ENCODE measurements at places on chromosomes 3 and 15. TPM values are rescaled to one million over a fixed set of nuclear protein-coding genes. Genes with fewer than 3 reads are reported as not detected.

LRRC49 gene
- not detected for total RNA-seq

COL8A1 gene
- total RNA-seq, result not detected

CCR8 gene
- total RNA-seq, result 1.1 TPM

CCR4 gene
- total RNA-seq, result 17.5 TPM

MINAR1 gene
- 0.44 TPM for total RNA-seq

DNA sequence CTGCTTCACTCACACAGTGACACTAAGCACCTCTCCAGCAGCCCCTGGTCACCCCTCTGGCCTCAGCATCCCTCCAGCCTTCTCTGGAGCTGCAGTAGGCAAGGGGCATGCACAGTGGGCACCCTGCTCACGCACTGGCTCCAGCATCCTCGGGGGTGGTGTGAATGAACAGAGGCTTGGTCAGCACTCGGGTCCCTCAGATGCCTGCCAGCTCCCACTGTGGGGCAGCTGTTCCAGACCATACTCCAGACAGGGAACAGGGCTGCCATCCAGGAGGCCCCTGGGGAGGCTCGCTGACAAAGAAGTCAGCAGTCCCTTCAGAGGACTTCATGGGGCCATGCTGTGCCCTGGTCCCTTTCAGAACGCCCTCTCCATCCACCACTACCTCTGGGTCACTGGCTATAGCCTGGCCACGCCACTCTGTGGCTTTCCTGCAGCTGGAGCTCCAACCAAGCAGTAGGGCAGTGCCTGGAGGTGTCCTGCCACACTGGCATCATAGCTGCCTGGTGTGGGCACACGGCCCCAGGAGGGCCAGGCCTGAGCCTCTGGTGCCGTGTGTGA, 26.3 kb downstream of the ALS2CL start:
- H3K27me3 ChIP-seq, result peaks cover 3% of the 10 kb centered on the region
- no peaks in the 10 kb centered on the region for H3K4me1 ChIP-seq
- no peaks in the 10 kb centered on the region for H3K36me3 ChIP-seq

DNA sequence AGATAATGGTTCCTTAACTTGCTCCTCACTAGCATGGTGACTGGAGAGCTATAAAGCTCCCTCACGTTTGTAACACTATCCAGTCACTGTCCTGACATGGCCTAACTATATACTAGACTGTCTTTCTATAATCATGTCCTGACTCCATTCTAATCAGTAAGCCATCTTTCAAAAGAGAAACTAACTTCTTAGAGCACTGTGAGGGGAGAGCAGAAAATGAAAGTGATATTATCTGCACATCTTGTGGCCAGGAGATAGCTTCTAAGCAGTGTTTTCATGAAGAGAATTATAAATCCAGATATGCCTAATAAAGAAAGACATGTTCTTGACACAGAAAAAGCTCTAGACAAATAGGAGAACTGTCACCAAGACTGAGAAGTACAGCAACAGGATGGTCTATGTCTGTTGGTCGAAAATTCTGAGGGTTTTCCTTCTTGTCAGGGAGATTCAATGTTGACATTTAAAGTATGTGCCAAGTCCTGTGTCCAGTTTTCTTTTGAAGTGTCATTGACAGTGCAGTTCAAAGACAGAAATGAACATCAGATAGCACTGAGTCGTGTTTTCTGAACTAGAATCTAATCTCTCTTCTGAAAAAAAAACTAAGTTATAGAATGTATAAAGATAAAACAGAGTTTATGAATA, 230.6 kb upstream of the PEX5L start:
- peaks cover 8% of the 10 kb centered on the region for H3K4me1 ChIP-seq
- peak overlapping the region; percentile 88 for H3K27ac ChIP-seq
- no peaks in the 10 kb centered on the region for H3K36me3 ChIP-seq

DNA sequence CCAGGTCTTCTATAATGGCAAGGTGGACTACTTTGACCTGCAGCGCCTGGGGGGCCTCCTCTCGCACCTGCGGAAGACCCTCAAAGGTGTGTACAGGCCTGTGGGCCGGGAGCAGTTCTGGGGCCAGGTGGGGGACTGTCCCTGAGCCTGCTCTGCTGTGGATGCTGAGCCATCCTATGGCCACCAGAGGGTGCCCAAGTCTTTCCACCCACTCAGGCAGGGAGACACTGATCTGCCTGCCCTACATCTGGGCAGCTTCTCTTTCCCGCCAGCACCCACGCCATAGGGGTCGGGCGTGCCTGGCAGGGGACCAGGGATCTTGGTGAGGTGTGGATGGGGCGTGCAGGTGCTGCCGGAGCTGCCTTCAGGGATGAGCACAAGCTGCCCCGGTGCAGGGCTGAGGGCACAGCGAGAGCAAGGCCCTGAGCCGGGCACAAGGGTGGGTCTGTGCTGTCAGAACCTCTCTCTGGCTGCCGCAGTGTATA, 14.1 kb downstream of the RNF123 start:
- H3K27me3 ChIP-seq, result no peaks in the 10 kb centered on the region
- DNase-seq, result peak; percentile 70
- no peak overlapping the region for H3K4me3 ChIP-seq
- H3K36me3 ChIP-seq, result no peaks in the 10 kb centered on the region
- peak overlapping the region; percentile 61 for H3K27ac ChIP-seq

GRCh38 chr3:188169830-188170455, 16.0 kb downstream of the LPP start:
- H3K27ac ChIP-seq, result peak overlapping the region; percentile 87
- no peaks in the 10 kb centered on the region for H3K27me3 ChIP-seq
- H3K4me1 ChIP-seq, result peaks cover 41% of the 10 kb centered on the region
- peaks cover 21% of the 10 kb centered on the region for H3K36me3 ChIP-seq
- DNase-seq, result no peak
- H3K4me3 ChIP-seq, result peak overlapping the region; percentile 70

DNA sequence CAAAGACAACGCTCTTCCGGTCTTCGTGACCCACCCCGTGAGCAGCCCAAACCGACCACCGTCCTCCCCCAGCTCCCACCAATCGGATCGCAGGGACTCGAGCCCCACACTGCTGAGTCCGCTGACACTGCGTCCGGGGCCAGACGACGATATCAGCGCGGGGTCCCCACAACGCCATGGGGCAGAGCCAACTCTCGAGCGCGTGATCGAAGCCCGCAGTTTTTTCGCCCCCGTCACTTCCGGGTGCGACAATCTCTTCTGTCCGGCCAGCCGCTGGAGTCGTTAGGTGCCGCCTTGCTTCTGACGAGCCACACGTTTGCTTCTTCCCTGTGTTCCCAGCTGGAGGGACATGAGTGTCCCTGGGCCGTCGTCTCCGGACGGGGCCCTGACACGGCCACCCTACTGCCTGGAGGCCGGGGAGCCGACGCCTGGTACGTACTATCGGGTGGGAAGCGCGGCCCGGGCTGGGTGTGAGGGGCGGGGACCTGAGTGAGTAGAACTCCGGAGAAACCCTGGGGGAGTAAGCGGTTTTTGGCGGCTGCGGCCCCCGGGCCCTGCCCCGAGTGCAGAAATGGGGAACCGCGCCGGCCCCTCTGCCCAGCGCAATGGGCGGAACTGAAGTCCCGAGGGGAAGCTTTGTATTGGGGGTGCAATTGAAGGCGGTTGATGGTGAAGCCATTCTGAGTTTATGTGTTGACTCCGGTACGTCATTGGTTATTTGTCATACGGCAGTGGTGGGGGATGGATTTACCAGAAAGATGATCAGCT, at the start of gene BLOC1S6:
BLOC1S6 (plus strand) TSS at position 285 of the 768 bp plus-strand sequence; CDS start at position 350, 65 bp downstream.
- H3K27ac ChIP-seq, result peak within 1 kb of the TSS; percentile 100
- no peaks in the 10 kb centered on the region for H3K27me3 ChIP-seq
- H3K4me3 ChIP-seq, result peak within 1 kb of the TSS; percentile 97
- peaks cover 34% of the 10 kb centered on the region for H3K4me1 ChIP-seq

DNA sequence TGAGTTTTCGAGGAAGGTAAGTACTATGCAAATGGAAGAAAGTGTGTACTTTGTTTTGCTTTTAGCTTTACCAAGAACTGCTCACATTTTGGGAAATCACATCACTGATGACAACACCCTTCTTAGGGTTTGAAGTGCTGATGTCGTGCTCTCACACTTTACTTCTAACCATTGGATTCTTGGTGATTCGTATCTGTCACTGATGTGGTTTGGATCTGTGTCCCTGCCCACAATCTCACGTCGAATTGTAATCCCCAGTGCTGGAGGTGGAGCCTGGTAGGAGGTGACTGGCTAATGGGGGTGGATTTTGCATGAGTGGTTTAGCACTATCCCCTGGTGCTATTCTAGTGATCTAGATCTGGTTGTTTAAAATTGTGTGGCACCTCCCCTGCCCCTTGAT, 75.4 kb upstream of the RGMA start:
- H3K4me1 ChIP-seq, result peaks cover 12% of the 10 kb centered on the region
- no peaks in the 10 kb centered on the region for H3K36me3 ChIP-seq
- DNase-seq, result no peak
- no peak overlapping the region for H3K27ac ChIP-seq
- H3K27me3 ChIP-seq, result peaks cover 36% of the 10 kb centered on the region
- no peak overlapping the region for H3K4me3 ChIP-seq

DNA sequence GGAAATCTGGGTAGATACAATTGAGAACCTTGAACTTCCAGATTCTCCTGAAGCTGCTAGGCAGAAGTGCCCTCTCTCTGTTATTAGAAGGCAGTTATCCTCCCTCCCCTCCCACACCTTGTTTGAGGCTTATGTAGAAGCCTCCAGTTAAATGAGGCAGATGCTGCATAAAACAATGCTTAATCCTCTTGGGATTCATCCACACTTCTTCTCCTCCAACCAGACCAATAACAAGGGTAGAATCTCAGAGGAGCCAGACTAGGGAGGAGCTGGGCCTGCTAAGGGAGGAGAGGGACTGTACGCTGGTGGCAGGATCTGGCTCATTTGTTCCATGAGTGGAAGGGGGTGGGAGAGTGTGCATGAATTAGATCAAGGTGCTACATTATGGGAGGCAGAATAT, 88.3 kb upstream of the PRR23C start:
- no peak for DNase-seq
- H3K27me3 ChIP-seq, result peaks cover 5% of the 10 kb centered on the region
- H3K27ac ChIP-seq, result no peak overlapping the region
- no peaks in the 10 kb centered on the region for H3K4me1 ChIP-seq

DNA sequence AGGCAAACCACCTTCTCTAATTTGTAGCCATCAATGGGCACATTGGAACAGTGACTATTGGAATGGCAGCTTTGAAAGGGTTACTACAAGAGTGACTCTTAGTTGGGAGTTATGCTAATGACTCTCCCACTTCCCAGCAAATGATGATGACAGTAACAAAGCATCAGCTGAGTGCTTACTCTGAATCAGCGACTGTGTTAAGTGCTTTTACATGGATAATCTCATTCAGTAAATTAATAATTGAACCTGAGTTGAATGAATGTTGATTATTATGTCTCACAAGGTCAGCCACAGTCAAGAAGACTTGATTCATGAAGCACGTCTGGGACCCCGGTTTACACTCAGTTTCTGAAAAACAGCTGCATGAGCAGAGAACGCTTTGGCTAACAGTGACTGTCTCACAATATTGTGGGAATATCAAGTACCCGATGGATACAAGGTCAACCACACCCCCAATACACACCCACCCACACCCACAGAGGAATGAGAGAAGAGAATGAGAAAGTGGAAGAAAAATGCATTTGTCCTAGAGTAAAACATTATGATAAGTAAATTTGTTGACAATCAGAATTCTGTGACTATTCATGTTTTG, 242.0 kb upstream of the FEZF2 start:
- H3K27me3 ChIP-seq, result peaks cover 10% of the 10 kb centered on the region
- no peaks in the 10 kb centered on the region for H3K4me1 ChIP-seq
- no peak overlapping the region for H3K4me3 ChIP-seq
- no peaks in the 10 kb centered on the region for H3K36me3 ChIP-seq
- no peak overlapping the region for H3K27ac ChIP-seq

DNA sequence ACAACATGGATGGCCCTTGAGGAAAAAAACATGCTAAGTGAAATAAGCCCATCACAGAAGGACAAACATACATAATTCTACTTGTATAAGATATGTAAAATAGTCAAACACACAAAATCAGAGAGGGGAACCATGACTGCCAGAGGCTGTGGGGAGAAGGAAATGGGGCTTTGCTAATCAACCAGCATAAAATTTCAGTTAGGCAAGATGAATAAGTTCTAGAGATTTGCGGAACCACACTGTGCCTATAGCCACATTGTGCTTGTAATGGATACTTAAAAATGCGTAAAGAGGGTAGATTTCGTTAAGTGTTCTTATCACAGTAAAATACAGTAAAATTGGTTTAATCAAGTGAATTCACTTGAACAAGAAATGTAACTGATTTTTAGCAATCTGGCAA, 33.7 kb upstream of the SPTBN5 start:
- no peaks in the 10 kb centered on the region for H3K27me3 ChIP-seq
- H3K4me1 ChIP-seq, result peaks cover 22% of the 10 kb centered on the region
- no peak for DNase-seq
- no peak overlapping the region for H3K4me3 ChIP-seq

DNA sequence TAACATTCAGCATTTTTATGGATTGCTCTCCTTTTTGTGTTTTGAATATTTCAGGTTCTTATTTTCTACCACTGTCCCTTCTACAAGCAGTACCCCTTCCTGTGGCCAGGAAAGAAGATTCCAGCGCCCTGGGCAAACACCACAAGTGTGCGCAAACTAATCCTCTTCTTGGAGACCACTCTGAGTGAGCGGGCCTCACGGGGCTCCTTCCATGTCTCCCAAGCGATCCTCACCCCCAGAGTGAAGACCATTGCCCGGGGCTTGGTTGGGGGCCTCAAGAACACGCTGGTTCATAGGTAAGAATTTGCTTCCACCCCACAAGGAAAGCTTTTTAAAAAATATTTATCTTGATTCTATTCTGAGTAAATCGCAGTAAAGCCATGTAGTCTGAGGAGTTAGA, 118.7 kb upstream of the ZBED2 start:
- H3K4me1 ChIP-seq, result peaks cover 11% of the 10 kb centered on the region
- DNase-seq, result no peak

DNA sequence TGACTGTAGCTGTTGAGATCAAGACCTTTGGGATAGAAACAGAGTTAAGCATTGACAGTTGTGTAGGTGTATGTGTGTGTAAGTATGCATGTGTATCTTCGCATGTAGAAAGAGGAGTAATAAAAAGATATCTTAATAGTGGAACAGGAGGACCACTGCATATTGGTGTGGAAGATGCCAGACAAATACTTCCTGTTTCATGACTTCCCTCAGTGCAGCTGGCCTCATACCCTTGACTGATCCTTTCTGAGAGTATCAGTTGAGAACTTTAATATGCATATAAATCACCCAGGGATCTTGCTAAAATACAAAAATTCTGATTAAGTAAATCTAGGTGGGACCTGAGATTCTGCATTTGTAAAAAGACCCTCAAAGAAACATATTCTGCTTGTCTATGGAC, 8.5 kb upstream of the ZBED2 start:
- no peaks in the 10 kb centered on the region for H3K27me3 ChIP-seq
- peak overlapping the region; percentile 59 for H3K4me3 ChIP-seq
- peaks cover 76% of the 10 kb centered on the region for H3K36me3 ChIP-seq
- peak overlapping the region; percentile 86 for H3K27ac ChIP-seq
- DNase-seq, result no peak

GRCh38 chr3:71466483-71466882, 117.0 kb downstream of the FOXP1 start:
- H3K36me3 ChIP-seq, result peaks cover 39% of the 10 kb centered on the region
- H3K27me3 ChIP-seq, result no peaks in the 10 kb centered on the region
- DNase-seq, result no peak
- no peak overlapping the region for H3K27ac ChIP-seq
- no peak overlapping the region for H3K4me3 ChIP-seq
- H3K4me1 ChIP-seq, result peaks cover 22% of the 10 kb centered on the region

GRCh38 chr3:57062101-57062631, 1.7 kb downstream of the SPATA12 start:
- no peak overlapping the region for H3K27ac ChIP-seq
- no peak for DNase-seq
- H3K36me3 ChIP-seq, result no peaks in the 10 kb centered on the region
- H3K27me3 ChIP-seq, result peaks cover 2% of the 10 kb centered on the region
- peaks cover 12% of the 10 kb centered on the region for H3K4me1 ChIP-seq
